Astrocyte of the hippocampus (primary cell): ENCODE measurements at places on chromosomes 7 and 10.

DNA sequence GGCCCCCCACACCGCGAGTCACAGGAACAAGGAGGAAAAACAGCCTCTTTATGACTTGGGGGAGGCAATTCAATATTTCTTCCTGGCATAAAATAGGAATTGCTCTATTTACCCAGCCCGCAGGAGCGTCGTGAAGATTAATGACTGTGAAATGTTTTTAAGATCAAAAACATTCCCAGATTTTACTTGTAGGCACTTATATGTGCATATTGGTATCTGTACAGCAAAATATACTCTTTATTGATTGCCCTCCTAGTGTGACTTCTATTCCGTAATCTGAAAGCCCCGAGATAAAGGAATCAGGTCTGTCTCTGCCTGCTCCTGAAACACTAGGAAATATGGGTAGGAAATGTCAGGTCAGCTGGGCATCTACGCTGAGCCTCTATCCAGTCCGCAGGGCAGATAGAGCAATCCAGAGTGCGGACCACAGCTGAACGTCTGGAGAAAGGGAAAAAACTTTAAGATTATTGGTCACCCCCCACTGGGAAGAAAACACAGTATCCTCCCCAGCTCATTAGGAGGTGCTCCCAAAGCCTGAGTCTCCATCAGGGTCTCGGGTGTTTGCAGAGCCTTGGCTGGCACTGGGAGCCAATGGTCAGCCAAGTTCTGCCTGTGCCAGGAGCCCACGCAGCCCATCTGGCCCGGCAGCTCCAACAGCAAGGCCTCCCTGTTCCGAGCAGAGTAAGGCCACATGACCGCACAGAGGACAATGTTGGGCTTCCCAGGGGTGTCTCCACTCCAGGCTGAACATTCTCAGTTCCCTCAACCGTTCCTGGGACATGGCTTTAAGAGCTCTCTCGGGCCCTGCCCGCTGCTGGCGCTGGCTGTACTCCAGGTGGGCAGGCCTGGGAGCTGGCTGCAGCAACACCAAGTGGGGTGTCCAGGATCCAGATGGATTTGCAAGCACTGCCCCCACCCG, 7.7 kb downstream of the CTBP2 start:
- peak; percentile 70 for DNase-seq

- no peak for DNase-seq
Measured at GRCh38 chr7:133489906-133490305, 237.0 kb downstream of the EXOC4 start.

DNA sequence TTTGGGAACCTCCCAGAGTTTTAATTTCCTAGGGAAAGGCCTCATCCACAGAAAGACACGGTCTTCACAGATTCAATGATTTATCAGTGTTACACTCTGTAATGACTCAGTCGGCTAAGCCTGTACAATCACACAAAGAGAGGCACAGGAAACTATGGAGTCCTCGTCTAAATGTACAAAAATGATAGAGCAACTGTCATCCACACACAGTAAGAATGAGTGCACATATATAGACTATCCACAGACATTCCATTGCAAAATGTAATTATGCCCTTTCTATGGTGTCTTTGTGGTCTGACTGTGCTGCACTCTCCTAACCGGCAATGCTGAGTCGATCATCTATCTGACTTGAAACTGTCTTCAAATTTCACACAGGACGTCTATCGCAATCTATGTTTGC, 3.5 kb upstream of the NAMPT start:
- DNase-seq = no peak

GRCh38 chr10:133045556-133046389, 42.0 kb upstream of the ADGRA1 start:
- DNase-seq = no peak

- DNase-seq = peak; percentile 58
Measured at GRCh38 chr10:10826125-10826524, 191.5 kb upstream of the CELF2 start.

DNA sequence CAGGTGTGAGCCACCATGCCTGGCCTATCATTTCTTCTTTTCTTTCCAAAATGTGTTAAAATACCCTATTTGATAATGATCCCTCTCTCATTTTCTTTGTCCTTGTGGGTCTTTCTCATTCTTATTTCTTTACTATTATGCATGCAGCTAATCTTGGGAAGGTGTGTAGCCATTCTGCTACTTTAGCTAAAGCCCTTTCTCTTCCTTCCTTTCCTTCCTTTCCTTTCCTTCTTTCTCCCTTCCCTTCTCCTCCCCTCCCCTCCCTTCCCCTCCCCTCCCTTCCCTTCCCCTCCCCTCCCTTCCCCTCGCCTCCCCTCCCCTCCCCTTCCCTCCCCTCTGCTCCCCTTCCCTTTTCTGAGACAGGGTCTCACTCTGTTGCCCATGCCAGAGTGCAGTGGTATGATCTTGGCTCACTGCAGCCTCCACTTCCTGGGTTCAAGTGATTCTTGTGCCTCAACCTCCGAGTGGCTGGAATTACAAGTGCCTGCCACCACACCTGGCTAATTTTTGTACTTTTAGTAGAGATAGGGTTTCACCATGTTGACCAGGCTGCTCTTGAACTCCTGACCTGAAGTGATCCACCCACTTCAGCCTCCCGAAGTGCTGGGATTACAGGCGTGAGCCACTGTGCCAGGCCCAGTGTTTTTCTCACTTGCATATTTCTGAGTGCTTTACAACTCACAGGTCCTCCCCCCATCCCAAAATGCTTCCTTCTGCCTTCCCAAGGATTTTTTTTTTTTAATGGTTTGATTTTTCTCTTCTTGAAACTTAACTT, 42.3 kb downstream of the HIP1 start:
- no peak for DNase-seq

DNA sequence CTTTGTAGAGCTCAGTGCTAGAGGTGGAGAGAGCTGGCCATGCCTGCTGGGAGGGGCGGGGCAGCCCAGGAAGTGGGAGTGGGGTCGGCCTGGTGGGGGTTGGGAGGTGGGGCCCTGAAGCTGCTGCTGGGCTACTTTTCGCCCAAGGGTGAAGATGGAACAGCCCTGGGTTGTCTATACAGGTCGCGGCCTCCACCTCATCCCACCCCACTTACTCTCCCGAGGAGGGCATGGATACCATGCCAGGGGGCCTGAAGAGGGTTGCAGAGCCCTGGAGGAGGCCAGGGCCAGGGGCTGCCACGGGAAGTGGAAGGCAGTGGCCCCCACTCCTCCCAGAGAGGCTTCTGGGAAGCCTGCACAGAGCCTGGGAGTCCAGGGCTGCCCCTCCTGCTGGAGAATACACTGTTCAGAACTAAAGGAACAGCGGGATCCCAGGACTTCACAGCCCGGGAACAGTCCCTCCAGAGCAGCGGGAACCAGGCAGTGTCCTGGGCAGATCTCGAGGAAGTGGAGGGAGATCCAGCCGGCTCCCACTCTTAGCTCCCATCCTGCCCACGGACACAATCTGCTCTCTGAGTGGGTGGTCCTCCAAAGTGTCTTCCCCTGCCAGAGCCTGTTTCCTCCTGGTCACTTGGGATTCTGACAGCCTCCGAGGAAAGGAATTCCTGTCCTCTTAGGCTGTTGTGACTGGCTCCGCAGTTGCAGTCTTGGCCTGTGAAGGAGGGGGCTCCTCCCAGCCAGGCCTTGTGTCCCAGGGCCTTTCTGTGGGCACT, 23.5 kb downstream of the MAT1A start:
- DNase-seq = no peak

- DNase-seq = no peak
Measured at GRCh38 chr7:87100326-87100725, 40.9 kb upstream of the ELAPOR2 start.

DNA sequence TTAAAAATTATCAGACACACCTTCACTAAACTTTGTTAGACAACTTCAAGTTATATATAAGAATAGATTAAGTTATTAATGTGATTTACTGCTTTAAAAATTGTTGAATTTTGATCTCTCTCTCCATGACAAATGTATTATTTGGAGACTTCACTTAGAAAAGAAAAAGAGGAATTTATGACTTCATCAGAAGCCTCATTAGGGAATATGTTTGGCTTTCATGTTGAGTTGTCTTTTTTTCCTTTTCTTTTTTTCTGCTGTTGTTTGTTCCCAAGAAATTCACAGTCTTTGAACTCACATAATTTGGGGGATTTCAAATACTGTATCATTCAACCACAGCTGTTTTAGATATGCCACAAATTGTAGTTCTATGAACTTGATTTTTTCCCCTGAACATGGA, 149.5 kb downstream of the PPP1R9A start:
- DNase-seq = no peak

DNA sequence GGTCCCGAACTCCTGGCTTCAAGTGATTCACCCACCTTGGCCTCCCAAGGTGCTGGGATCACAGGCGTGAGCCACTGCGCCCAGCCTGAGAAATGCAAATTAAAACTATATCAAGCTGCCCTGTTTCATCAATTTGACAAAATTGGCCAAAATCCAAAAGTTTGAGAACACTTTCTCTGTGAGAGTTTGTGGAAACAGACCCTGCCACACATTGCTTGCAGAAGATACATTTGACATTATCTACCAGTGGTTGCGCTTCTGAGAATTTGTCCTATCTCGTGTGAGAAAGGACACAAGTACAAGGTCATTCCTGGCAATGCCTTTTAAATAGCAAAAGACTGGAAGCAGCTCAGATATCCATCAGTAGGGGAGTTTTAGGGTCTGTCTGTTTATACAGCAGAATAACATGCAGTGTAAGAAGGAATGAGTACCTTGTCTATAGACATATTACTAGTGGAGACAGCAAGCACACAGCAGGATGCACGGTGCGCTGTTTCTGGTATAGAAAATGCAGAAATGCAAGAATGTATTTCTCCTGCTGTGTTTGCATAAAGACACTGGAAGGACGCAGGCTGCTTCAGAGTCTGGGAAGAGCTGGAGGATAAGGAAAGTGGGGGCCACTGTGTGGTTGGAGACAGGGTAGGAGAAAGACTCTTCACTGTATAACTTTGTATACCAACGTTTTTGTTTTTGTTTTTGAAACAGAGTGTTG, 4.3 kb downstream of the LHPP start:
- no peak for DNase-seq

GRCh38 chr10:119656760-119657159, 5.6 kb downstream of the BAG3 start:
- DNase-seq = no peak

DNA sequence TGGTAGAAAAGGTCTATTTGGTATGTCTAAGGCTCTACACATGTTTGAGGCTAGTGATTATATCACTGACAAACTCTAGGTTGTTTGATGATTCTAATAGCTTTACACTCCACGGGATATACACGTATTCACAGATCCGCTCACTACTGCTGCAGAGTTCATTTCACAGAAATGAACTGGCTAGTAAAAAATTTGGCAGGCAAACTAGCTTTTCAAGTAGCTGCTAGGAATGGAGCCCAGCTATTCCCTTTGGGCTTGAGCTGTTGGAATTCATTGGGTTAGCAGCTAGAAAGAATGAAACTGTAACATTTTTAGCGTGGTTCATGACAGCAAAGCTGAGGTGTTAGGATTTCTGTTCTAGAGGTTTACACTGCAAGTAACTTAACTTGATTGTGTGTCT, 37.6 kb downstream of the R3HCC1L start:
- DNase-seq = peak; percentile 57

- DNase-seq = peak; percentile 4
Measured at GRCh38 chr10:89330537-89331212, 2.9 kb downstream of the IFIT3 start.

GRCh38 chr7:134778941-134779740, at the start of gene CALD1:
CALD1 (plus strand) TSS chr7:134779634; CDS start chr7:134867734, 88,100 bp downstream.
- peak; percentile 99 for DNase-seq

- DNase-seq = no peak
Measured at GRCh38 chr10:29816801-29817558, 182.2 kb upstream of the SVIL start.

- DNase-seq = no peak
Measured at GRCh38 chr7:134443396-134444070, 15.4 kb downstream of the AKR1B1 start.

GRCh38 chr10:89563861-89564478, 28.6 kb upstream of the SLC16A12 start:
- DNase-seq = peak; percentile 65

DNA sequence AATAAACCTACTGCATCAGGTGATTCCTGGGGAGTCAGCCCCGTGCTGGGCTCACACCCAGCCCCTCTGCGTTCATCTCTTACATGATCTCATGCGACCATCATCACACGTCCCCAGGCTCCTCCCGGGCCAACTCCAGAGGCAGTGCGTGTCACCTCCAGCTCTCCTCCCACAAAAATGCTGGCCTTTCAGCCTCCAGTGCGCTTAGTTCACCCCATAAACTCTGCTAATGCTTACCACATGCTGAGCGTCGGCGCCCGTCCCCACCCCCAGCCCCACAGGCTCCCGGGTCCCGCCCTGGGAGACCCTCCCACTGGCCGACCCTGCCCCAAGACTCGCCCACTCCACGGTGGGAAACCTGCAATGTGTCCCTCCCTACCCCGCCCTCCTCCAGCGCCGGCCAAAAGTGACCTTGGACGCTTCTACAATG, 816 bp upstream of the SDK1 start:
- peak; percentile 52 for DNase-seq

DNA sequence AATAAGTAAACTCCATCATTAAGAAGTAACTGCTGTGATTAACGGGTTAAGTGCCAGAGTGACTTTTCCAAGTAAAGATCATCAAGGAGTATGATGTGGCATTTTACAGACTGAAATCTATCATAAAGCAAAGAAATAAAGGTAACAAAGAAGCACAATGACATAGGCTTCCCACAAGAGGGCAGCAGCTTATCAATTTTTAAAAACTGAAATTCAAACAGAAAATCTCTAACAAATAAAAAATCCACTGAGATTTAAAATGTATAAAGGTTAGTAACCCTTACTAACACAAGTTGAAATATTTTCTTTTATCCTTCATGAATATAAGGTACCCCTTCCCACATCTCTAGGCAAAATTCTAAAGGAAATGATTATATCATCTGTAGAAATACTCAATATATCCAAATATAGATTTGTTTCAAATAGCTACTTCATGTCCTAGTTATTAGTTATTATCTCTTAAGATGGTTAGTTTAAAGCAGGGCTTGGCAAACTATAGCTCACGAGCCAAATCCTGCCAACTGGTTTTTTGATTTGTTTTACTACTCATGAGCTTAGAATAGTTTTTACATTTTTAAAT, 29.2 kb downstream of the FAM3C start:
- DNase-seq = peak; percentile 58

- no peak for DNase-seq
Measured at GRCh38 chr10:73588656-73589055, 2.5 kb downstream of the USP54 start.

GRCh38 chr7:11830582-11831155, 1.3 kb downstream of the THSD7A start:
- DNase-seq = peak; percentile 38
